ENCODE measurements at places on chromosomes 12 and 14.

DNA sequence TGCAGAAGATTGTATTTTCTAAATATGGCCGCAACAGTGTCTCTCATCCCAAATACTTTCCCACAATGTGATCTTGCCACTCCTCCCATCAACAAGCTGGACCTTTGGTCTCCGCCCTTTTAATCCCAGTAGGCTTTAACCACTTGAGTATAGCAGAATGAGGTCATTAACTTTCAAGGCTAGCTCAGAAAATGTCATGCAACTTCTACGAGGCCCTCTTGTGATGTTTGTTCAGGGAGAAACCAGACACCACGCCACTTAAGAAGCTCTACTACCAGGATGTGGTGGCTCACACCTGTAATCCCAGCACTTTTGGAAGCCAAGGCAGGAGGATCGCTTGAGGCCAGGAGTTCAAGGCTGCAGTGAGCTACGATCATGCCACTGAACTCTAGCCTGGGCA, 20.1 kb upstream of the OR6J1 start:
- no peak for DNase-seq

DNA sequence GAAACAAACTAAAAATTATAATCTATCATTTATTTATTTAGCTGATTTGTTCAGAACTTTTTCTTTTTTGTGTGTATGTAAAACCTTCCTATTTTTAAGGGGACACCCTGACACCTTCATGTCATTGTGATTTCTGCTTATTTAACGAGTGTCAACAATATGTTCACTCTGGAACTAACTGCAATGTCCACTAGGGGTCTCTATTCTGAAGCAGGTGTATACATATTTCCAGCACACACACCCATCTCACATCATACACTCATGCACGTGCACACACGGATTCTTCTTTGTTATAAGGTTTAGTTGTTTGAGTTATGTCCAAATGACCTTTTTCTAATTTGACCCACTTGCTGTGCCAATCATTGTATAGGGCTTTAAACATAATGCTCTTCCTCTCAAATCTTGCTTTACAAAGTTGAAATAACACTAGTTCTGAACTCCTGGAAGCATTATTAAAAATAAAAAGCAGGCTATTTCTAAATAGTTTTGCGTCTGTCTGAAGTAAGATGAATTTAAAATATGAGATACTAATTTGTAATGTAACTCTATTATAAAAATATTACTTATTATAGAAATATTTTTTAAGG, 15.5 kb downstream of the E2F7 start:
- no peak for DNase-seq

GRCh38 chr12:49220972-49221371, 32.1 kb upstream of the TUBA1A start:
- DNase-seq = no peak

GRCh38 chr12:7017870-7018349, 366 bp downstream of the LPCAT3 start:
- no peak for DNase-seq

- peak; percentile 26 for DNase-seq
These were observed 55.3 kb downstream of the RIN3 start for GRCh38 chr14:92568621-92569479.

- no peak for DNase-seq
These were observed 109.0 kb upstream of the AMIGO2 start for GRCh38 chr12:47188576-47189441.

GRCh38 chr12:49060237-49061156, at the start of gene KMT2D:
KMT2D (minus strand) TSS chr12:49060794; CDS start chr12:49055324, 5,470 bp downstream.
- peak; percentile 94 for DNase-seq

DNA sequence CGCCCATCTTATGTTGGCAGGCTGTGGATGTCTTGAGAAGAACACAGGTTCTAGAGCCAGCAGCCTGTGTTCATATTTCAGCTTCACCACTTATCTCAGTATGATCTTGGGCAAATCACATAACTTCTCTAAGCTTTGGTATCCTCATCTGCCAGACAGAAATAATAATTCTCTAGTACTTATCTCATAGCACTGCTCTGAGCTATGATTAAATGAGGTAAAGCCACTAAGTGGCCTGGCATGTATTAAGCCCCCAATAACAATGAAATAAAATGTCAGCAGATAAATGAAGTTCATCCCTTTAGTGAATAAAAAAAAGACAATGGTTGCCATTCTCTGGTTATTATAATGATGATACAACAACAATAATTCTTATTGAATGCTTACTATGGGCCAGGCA, 104.9 kb upstream of the EEA1 start:
- DNase-seq = no peak

DNA sequence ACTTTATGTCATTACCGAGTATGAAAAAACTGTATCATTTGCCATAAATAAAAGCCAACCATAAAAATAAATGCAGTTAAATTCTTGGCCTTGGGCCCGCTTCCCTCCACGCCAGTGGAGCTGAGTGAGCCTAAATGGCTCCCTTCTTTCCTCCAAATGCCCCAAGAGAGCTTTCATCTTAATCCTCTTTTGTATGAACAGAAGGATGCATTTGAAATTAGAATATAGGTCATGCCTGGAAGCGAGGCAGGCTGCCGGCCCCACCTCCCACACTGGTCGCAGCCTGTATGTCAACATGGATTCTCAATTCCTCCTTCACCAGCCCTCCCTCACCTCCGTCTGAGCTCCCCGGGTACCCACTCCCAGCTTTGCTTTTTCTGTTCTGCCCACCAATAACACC, 245.7 kb downstream of the SLC15A4 start:
- no peak for DNase-seq

GRCh38 chr12:70683976-70684375, 46.7 kb upstream of the PTPRB start:
- DNase-seq = no peak

- DNase-seq = no peak
These were observed 8.9 kb downstream of the APAF1 start for GRCh38 chr12:98653866-98654493.

DNA sequence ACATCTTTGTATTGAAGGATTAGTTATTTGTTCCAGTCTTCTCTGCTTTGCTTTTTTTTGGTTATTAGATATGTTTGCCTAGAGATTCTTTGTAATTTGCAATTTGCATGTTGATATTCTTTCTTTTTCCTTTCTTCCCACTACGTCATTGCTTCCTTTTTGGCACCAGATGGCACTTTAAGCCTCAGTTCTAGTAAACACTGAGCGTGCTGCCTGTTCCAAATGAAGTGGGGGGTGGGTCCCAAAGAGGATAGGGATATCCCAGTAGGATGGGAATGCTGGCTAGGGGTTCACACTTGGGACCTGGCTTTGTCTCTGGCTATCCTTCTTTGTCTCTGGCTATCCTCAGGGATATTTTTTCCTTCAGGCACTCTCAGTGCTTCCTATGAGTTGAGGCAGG, 17.0 kb downstream of the EAPP start:
- DNase-seq = no peak

DNA sequence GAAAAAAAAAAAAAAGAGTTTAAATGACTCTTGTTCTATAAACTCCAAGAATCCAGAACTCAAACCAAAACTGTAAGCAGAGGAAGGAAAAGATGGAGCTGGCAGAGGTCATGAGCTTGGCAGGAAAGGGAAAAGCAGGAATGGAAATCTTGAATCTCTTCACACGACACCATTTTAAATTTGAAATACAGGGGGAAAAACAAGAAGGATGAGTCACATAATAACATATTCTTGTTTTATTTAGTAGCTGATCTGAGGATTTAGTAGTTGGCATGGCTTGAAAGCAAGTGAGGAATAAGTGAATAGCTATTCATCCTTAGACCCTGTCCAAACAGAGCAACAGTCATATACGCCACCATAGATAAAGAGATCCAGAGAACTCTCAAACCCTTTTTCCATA, 35.0 kb downstream of the EPS8 start:
- no peak for DNase-seq

DNA sequence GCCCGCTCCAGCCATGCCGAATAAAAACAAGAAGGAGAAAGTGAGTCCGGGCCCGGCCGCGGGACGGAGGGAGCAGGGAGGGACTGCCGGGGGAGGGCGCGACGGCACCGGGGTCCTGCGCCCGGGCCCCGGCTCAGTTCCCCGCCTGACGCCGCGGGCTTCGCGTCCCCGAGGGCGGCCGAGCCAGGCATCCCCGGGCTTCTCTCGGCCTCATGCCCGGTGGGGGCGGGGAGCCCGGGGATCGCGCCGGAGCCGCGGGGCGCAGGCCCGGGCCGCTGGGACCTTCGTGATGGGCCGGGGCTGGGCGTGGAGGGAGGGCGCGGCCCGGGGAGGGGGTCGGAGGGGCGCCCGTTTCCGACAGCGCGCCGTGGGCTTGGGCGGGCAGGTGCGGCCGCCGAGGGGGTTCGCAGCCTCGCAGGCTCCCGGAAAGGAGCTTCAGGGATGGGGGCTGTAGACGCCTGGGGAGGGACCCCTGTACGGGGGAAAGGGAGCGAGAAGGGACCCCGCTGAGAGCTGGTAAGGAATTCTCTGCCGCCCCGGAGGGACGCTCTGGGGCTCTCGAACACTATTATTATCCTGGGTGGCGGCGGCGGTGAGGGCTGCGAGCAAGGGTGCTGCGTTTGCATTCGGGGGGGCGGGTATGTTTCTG, 496 bp downstream of the PPP2R5C start:
- DNase-seq = peak; percentile 59

GRCh38 chr12:57250956-57251355, at the start of gene STAC3:
STAC3 (minus strand) TSS chr12:57251187; CDS start chr12:57249636, 1,551 bp downstream.
- DNase-seq = no peak

- no peak for DNase-seq
These were observed 282.1 kb upstream of the GRIP1 start for GRCh38 chr12:66960704-66961690.

- no peak for DNase-seq
These were observed 215.4 kb upstream of the DIO2 start for GRCh38 chr14:80426683-80427082.

DNA sequence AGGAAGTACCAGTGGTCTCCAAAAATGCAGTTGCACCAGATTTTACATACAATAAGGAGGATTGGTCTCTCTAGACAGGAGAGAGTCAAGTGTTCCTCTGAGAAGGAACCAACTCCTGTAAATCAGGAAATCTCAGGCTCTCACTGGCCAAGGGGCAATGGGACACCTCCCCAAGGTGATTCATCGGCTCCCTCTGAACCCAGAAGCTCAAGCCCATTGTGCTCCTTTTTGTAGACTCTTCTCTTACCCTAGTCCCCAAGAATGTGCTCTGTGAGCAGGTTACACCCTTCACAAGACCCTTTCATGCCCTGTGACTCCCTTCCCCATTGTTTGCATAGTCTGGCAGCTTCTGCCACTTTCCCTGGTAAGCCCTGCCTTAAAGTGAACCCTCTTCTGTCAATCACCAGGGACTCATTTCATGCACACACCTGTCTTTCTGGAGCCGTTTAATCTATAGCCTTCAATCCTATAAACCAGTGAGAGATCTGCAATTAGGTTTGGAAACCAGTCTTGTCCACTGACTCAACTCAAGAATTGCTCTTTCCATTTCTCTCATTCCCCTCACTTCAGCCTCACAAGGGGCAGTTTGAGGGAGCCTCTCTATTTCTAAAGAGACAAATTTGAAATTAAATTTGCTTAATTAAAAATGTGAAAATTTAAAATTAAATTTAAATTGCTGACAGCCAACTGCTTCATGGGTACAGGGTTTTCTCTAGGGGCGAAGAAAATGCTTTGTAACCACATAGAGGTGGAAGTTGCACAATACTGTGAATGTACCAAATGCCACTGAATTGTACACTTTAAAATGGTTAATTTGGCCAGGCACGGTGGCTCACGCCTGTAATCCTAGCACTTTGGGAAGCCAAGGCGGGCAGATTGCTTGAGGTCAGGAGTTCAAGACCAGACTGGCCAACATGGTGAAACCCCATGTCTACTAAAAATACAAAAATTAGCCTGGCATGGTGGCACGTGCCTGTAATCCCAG, 38.3 kb upstream of the LTA4H start:
- DNase-seq = no peak

GRCh38 chr12:26966842-26967241, 28.6 kb downstream of the FGFR1OP2 start:
- no peak for DNase-seq

DNA sequence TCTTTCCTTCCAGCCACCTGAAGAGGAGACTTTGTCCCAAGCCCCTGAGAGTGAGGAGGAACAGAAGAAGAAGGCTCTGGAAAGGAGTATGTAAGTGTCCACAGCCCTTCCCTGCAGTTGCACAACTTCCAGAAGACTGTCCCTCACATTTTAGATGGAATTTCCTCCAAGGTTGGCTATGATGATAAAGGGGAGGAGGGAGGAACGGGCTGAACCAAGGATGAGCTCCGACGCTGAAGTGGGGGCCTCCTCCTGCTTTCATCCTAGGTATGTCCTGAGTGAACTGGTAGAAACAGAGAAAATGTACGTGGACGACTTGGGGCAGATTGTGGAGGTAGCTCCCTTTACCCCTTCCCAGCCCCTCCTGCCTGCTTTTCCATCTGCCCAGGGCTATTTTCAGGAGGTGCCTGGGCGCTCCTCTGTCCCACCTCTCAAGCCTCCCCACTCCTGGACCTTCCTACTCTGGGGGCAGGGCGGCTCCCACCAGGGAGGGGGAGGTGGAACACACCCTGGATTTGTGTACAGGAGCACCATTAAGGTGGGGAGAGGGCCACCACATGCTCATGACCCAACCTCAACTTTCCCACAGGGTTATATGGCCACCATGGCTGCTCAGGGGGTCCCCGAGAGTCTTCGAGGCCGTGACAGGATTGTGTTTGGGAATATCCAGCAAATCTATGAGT, 2.3 kb downstream of the ARHGEF25 start:
- no peak for DNase-seq

- DNase-seq = peak; percentile 78
These were observed 6.6 kb downstream of the BRF1 start for GRCh38 chr14:105294142-105294597.

DNA sequence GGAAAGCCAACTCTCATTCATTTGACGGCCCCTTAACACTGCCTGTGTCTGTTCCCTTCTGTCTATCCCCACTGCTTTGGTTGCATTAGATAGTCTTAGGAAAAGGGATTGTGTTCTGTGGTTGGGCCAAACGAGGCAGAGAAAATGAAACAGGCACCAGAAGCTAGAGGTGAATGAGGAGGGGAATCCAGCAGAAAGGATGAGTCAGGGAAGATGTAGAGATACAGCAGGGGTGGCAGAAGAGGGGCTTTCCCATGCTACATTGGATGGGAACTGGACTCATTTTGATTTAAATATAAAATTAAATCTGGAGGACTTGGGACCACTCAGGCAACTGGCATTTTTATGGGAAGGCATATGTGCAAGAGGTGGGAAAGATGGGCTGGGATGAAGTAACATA, 43.3 kb downstream of the OTOGL start:
- DNase-seq = no peak

- no peak for DNase-seq
These were observed 42.9 kb downstream of the HRK start for GRCh38 chr12:116838365-116838764.

DNA sequence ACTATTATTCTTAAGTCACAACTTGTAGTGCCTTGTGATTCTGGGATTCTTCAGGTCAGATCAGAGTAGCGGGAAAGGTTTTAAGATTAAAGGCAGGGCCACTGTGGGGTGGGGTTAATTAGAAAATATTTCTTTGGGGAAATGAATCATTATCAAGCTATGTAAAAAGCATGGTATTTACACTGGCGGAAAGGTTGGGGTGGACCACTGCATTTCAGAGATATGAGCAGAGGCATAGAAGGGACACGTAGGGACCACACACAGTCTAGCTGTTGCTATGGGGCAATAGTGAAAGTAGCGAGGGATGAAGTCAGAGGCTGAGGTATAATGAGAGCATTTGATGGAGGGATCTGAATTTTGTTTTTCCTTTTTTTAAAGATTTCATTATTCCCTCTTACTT, 31.7 kb upstream of the KCNH3 start:
- peak; percentile 38 for DNase-seq
